ENCODE measurements at places on chromosomes 3 and 15. TPM values are rescaled to one million over a fixed set of nuclear protein-coding genes. Genes with fewer than 3 reads are reported as not detected.

GRCh38 chr15:80026310-80026709 is 33.2 kb upstream of the ZFAND6 start:
- DNase-seq: no peak

GRCh38 chr3:142180761-142181362 is 31.5 kb upstream of the TFDP2 start:
- peak; percentile 14 for DNase-seq

- no peak for DNase-seq
Measured at GRCh38 chr3:36403661-36404060, 23.4 kb downstream of the STAC start.

Gene SKIC8
- total RNA-seq: 73.2 TPM

DNA sequence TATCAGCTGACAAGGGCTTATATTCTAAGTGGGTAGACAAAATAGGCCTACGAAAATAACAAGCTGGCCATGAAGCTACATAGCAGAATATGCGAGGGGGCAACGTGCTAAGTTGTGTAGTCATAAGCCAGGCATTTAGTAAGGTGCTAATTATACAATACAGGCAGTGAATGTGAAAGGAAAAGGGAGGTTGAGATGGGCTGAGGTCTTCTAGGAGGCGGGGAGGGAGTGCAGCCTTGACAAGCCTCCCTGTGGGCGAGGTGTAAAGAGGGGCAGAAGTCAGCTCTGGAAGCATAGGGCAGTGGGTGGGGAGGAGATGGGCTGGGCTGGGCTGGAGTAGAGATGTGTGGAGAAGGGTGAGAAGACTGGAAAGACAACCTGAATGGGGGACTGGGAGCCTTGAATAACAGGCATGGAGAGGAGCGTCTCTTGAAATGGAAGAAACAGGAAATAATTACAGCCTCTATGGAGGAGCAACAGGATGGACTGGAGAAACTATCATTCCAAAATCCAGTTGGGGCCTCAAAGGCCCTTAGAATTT is 1.2 kb downstream of the TIGIT start:
- no peak for DNase-seq

- no peak for DNase-seq
Measured at GRCh38 chr3:111418391-111418790, 123.6 kb upstream of the CD96 start.

Gene IGSF10
- total RNA-seq: 0.15 TPM

- no peak for DNase-seq
Measured at GRCh38 chr3:31959951-31960792, 20.9 kb downstream of the OSBPL10 start.

GRCh38 chr3:177589911-177590381 is 392.7 kb upstream of the TBL1XR1 start:
- no peak for DNase-seq

- no peak for DNase-seq
Measured at GRCh38 chr3:55790596-55791350, 303.7 kb upstream of the WNT5A start.

Gene CCR4
- not detected for total RNA-seq

- DNase-seq: no peak
Measured at GRCh38 chr15:51071578-51071977, 23.1 kb downstream of the TNFAIP8L3 start.
